Glutamatergic neuron (in vitro differentiated cells): ENCODE measurements at places on chromosomes 11 and 22. TPM values are rescaled to one million over a fixed set of nuclear protein-coding genes. Genes with fewer than 3 reads are reported as not detected.

- no peaks in the 10 kb centered on the region for H3K36me3 ChIP-seq
- H3K27ac ChIP-seq = no peak overlapping the region
- H3K4me1 ChIP-seq = no peaks in the 10 kb centered on the region
- DNase-seq = peak; percentile 16
- H3K27me3 ChIP-seq = peaks cover 5% of the 10 kb centered on the region
Observed at GRCh38 chr11:3123761-3124733, 41.1 kb downstream of the OSBPL5 start.

DNA sequence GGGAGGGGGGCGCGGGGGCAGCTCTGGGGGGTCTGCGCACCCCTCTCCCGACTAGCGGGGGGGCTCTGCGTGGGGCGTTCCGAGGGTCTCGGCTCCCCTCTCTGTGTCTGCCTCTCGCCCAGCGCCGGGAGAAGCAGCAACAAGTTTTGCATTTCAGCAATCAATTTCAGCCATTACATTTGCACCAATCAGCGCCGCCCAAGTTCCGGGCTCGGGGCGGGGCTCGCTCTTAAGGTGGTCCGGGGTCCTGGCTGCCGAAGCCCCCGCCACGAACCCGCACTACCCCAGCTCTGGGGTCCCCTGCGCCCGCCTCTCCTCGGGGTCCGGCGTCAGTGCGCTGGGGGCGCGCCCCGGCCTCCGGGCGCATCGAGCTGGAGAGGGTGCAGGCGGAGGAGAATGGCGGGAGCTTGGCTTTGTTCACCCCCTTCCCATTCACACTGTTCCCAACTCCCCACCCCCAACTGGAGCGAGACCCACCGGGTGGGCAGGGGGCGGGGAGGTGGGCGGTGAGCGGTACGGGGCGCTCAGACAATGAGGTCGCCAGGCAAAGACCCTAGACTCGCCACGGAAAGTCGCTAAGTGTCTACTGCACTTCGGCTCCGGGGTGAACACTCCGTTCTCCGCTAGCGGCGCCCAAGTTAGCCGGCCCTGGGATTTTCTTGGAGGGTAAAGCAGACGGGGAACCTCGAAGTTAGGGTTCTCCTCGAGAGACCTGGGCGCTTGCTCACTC, at the start of gene MN1:
MN1 (minus strand) TSS at position 141 of the 730 bp plus-strand sequence. CDS start 1,213 bp downstream, outside the sequence.
- H3K4me1 ChIP-seq = peaks cover 6% of the 10 kb centered on the region
- no peaks in the 10 kb centered on the region for H3K36me3 ChIP-seq
- H3K27me3 ChIP-seq = peaks cover 17% of the 10 kb centered on the region

DNA sequence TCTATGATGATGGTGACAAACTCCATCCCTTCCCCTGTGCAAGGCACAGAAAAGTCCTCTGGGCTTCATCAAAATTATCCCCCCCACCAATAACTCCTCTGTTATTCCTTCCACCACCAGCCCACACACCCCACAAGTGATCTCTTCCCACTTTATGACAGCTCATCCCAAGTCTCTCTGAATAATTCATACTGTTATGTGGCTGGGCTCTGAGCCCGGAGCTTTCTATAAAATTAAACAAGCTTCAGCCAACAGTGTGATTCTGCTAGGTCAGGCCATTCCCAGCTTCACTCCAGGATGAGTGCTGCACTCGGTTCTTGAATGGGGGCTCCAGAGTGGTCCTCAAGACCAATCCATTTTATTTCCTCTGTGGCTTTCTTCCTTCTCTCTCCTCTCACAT, 83.0 kb downstream of the INSC start:
- no peaks in the 10 kb centered on the region for H3K36me3 ChIP-seq
- H3K4me1 ChIP-seq = no peaks in the 10 kb centered on the region
- H3K27ac ChIP-seq = no peak overlapping the region

The KCNK4 gene
- total RNA-seq = 0.47 TPM

The WBP2NL gene
- not detected for total RNA-seq

The DDTL gene
- total RNA-seq = 0.96 TPM
